ENCODE measurements at places on chromosomes 2 and 18.

GRCh38 chr2:41963661-41964525 lies 83.9 kb upstream of the PKDCC start:
- no peak overlapping the region for H3K4me3 ChIP-seq
- H3K27me3 ChIP-seq, result peaks cover 25% of the 10 kb centered on the region
- no peaks in the 10 kb centered on the region for H3K36me3 ChIP-seq
- DNase-seq, result peak; percentile 66
- H3K27ac ChIP-seq, result no peak overlapping the region
- peaks cover 6% of the 10 kb centered on the region for H3K4me1 ChIP-seq

GRCh38 chr2:78162202-78162601 lies 640.0 kb upstream of the LRRTM4 start:
- DNase-seq, result no peak
- no peaks in the 10 kb centered on the region for H3K4me1 ChIP-seq
- no peak overlapping the region for H3K27ac ChIP-seq
- no peaks in the 10 kb centered on the region for H3K36me3 ChIP-seq

GRCh38 chr2:8535821-8536685 lies 145.8 kb upstream of the ID2 start:
- H3K4me3 ChIP-seq, result no peak overlapping the region
- no peak for DNase-seq
- H3K27ac ChIP-seq, result no peak overlapping the region
- no peaks in the 10 kb centered on the region for H3K27me3 ChIP-seq
- H3K4me1 ChIP-seq, result no peaks in the 10 kb centered on the region

GRCh38 chr2:163753726-163754125 lies 17.9 kb upstream of the FIGN start:
- H3K27ac ChIP-seq, result no peak overlapping the region
- no peak overlapping the region for H3K4me3 ChIP-seq
- H3K4me1 ChIP-seq, result no peaks in the 10 kb centered on the region
- DNase-seq, result peak; percentile 67

DNA sequence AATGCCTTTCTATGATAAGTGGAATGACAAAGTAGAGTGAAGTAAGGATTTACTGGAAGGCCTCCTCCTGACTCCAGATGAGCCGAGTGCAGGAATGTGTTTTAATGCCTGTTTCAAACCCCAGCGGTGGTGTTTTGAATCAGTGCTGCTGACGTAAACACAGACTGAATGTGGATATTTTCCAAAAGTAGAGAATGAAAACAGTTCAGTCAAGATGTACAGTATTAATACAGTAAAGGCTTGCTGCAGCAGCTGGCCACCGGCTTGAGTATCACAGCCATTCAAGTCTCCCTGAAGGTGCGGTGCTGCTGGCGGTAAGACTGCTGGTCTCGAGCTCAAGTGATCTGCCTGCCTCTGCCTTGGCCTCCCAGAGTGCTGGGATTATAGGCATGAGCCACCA lies 46.7 kb downstream of the ARHGAP28 start:
- peak; percentile 97 for DNase-seq
- H3K4me3 ChIP-seq, result no peak overlapping the region
- H3K4me1 ChIP-seq, result peaks cover 3% of the 10 kb centered on the region
- no peaks in the 10 kb centered on the region for H3K36me3 ChIP-seq
- no peak overlapping the region for H3K27ac ChIP-seq
- no peaks in the 10 kb centered on the region for H3K27me3 ChIP-seq

- no peaks in the 10 kb centered on the region for H3K4me1 ChIP-seq
- H3K4me3 ChIP-seq, result no peak overlapping the region
- no peak for DNase-seq
- H3K36me3 ChIP-seq, result no peaks in the 10 kb centered on the region
- no peaks in the 10 kb centered on the region for H3K27me3 ChIP-seq
These were observed 3.4 kb downstream of the FBLN7 start for GRCh38 chr2:112141626-112142007.

GRCh38 chr2:201248288-201248844 lies 12.0 kb upstream of the CASP8 start:
- H3K4me3 ChIP-seq, result no peak overlapping the region
- H3K27ac ChIP-seq, result no peak overlapping the region
- no peak for DNase-seq
- H3K36me3 ChIP-seq, result no peaks in the 10 kb centered on the region

DNA sequence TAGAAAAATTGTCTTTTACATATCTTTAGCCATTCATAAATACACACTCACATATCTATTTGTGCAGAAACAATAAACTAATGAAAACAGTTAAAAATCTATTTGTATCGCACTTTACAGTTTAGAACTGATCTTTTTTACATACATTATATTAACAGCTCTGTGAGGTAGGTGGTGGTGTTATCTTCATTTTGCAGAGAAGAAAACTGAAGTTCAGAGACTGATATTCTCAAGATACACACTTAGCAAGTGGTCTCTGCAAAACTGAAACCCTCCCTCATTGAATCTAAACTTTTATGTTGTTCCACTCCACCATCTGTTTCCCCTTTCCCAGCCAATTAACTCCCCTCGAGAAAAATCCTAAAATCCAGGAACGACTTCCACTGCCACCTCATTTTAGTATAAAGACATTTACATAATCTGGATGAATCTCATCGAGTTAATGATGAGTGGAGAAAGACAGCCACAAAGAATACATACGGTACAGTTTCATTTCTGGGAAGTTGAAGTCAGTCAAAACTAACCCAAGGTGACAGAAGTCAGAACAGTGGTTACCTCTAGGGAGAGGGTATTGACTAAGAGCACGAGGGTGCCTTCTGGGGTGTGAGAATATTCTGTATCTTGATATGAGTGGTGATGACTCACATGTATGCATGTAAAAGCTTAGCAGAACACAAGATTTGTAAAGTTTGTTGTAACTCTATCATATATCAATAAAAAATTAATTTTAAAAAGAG lies 524.2 kb upstream of the TCF4 start:
- H3K27me3 ChIP-seq, result no peaks in the 10 kb centered on the region
- H3K36me3 ChIP-seq, result no peaks in the 10 kb centered on the region
- no peak overlapping the region for H3K4me3 ChIP-seq
- H3K27ac ChIP-seq, result no peak overlapping the region

GRCh38 chr2:111117598-111118480 lies 2.9 kb upstream of the BCL2L11 start:
- H3K27me3 ChIP-seq, result peaks cover 16% of the 10 kb centered on the region
- peaks cover 5% of the 10 kb centered on the region for H3K4me1 ChIP-seq
- H3K4me3 ChIP-seq, result peak overlapping the region; percentile 58
- H3K36me3 ChIP-seq, result no peaks in the 10 kb centered on the region
- H3K27ac ChIP-seq, result no peak overlapping the region
- peak; percentile 78 for DNase-seq

DNA sequence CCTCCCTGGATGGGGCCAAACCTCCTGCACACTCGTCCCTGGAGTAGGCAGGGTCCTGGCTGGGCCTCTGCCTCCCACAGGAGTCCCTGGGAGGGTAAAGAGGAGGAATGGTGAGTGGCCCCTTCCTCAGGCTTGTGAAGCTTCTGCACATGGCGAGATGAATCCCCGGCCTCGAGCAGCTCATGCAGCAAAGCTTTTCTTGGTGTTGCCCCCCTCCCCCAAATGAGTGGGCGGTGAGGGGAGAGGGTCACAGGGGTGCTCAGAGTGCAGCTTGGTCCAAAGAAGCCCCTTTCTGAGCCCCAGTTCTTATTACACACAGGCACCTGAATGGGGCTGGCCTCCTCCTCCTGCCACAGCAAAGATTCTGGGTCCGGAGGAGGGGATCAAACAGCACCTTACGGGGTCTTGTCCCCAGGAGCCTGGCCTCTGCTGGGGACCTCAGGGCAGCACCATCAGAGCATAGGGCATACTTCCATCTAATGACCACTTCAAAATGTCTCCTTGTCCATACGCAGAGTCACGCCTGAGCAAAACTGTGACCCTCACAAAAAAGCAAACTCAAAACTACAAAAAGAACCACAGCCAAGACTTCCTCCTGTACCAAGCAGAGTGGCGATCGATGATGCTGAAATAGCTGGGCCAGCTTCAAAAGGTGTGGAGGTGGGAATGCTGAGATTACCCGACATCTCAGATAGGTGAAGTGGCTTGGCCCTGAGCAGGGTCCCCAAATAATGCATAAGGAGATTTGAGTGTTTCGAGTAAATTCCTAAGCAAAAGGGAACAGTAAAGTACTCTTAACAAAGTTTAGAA lies 148.4 kb upstream of the TWIST2 start:
- no peak overlapping the region for H3K27ac ChIP-seq
- no peaks in the 10 kb centered on the region for H3K27me3 ChIP-seq
- H3K36me3 ChIP-seq, result no peaks in the 10 kb centered on the region
- no peaks in the 10 kb centered on the region for H3K4me1 ChIP-seq
- no peak for DNase-seq

- peaks cover 2% of the 10 kb centered on the region for H3K4me1 ChIP-seq
- H3K27ac ChIP-seq, result no peak overlapping the region
- H3K36me3 ChIP-seq, result no peaks in the 10 kb centered on the region
- H3K27me3 ChIP-seq, result no peaks in the 10 kb centered on the region
- no peak overlapping the region for H3K4me3 ChIP-seq
These were observed 86.7 kb downstream of the AGAP1 start for GRCh38 chr2:235580426-235581157.

- H3K27me3 ChIP-seq, result no peaks in the 10 kb centered on the region
- no peak overlapping the region for H3K27ac ChIP-seq
- H3K36me3 ChIP-seq, result no peaks in the 10 kb centered on the region
- peak; percentile 40 for DNase-seq
These were observed 6.5 kb downstream of the BIN1 start for GRCh38 chr2:127100251-127101047.

DNA sequence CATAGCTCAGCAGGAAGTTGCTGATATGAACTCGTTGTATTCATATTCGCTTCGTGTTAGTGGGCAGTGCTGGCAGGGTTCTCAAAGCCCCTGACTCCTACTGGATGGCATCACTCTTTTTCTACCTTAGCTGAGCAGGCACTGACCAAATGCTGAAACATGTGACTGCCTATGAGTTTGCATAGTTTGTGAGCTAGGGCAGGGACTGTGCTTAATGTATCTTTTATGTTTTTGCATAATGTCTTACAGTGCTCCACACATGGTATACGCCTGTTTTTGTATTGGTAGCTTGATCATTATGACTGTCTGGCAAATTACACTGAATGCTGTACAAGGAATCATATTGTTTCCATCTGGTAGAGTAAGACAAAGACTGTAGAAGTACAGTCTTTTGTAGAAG lies 305.3 kb downstream of the PARD3B start:
- H3K27ac ChIP-seq, result no peak overlapping the region
- H3K36me3 ChIP-seq, result no peaks in the 10 kb centered on the region
- H3K27me3 ChIP-seq, result no peaks in the 10 kb centered on the region
- no peak for DNase-seq
- no peak overlapping the region for H3K4me3 ChIP-seq
- H3K4me1 ChIP-seq, result no peaks in the 10 kb centered on the region

DNA sequence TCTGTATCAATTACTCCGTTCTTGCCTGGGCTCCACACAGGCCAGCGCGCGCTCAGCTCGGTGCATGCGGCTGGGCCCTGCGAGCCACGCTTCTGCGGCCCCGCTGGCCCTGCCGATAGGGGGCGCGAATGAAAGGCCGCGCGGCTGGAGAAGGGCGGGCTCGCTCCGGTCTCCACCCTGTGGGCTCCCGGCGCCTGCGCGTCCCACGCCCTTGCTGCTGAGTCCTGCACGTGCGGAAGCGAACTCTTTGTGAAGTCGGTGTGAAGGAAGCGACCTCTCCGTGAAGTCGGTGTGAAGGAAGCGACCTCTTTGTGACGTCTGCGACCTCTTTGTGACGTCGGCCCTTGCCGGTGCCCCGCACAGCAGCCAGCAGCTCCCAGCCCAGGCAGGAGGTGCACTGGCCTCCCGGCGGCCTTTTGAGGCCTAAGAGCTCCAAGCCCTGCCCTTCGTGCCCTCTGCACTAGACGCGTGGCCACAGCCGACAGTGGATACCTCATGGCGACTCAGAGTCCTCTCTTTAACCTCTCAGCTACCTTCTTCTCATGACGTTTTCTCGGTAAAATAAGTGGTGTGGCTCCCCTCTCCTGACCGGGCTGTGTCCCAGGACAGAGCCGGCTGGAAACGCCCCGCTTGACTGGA lies 391.9 kb upstream of the RAB6C start:
- H3K27me3 ChIP-seq, result no peaks in the 10 kb centered on the region
- DNase-seq, result no peak
- no peak overlapping the region for H3K27ac ChIP-seq
- H3K4me3 ChIP-seq, result no peak overlapping the region
- no peaks in the 10 kb centered on the region for H3K36me3 ChIP-seq
- H3K4me1 ChIP-seq, result no peaks in the 10 kb centered on the region

DNA sequence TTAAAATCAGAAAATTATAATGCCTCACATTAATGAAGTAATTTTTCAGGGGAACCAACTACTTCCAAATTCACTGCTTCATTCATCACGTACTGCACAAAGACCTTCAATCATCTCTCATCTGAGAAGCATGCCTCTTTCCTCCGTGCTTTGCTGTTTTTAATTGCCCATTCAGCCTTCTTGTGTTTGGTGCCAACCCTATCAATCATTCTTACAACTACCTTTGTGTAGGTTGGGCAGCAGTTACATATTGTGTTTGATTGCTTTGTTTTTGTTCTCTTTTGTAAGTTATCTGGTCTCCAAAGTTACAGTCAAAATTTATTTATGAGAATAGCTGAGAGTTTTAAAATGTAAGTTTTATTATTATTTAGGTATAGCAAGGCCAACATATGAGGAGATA lies 549.0 kb upstream of the SLC8A1 start:
- no peak for DNase-seq
- H3K27ac ChIP-seq, result no peak overlapping the region
- no peaks in the 10 kb centered on the region for H3K4me1 ChIP-seq
- no peak overlapping the region for H3K4me3 ChIP-seq
- no peaks in the 10 kb centered on the region for H3K36me3 ChIP-seq
- no peaks in the 10 kb centered on the region for H3K27me3 ChIP-seq

DNA sequence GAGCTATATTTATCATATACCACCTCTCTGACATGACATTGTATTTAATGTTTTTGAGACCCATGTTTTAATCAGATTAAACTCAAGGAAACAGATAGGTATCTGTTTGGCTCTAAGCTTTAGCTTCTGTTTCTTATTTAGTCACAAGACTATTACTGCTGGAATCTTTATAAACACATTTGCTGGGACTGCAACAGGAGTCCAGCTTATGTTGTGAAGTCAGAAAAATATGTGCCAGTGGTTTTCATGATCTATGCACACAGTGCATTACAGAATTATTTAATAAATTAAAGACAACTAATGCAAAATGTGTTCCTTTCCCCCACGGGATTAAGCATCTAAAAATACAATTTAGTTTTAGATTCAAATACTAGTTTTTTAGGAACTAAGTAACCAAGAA lies 338.9 kb downstream of the ZEB2 start:
- no peaks in the 10 kb centered on the region for H3K36me3 ChIP-seq
- no peak overlapping the region for H3K27ac ChIP-seq
- no peak for DNase-seq

GRCh38 chr2:23545396-23545795 lies 160.4 kb downstream of the KLHL29 start:
- H3K27ac ChIP-seq, result no peak overlapping the region
- no peak overlapping the region for H3K4me3 ChIP-seq
- no peaks in the 10 kb centered on the region for H3K36me3 ChIP-seq
- no peaks in the 10 kb centered on the region for H3K4me1 ChIP-seq

DNA sequence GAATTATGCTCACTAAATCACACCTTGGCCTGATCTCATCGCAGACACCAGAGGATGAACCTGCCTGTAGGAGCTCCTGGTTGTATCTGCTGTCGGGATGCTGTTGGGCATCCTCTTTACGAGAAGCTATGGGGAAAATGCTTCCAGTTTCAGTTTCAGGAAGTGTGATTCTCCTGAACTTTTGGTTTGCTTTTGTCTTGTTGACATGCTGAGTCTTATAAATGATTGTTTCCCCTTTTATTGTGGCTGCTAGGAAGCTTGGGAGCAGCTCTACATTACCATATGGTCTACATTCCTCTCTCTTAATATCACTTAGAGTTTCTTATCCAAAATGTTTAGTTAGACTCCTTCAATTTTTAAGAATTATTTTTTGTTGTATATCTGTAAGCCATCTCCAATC lies 227.5 kb downstream of the MTX2 start:
- H3K27me3 ChIP-seq, result peaks cover 6% of the 10 kb centered on the region
- no peak overlapping the region for H3K27ac ChIP-seq
- DNase-seq, result no peak
- H3K4me3 ChIP-seq, result no peak overlapping the region
- H3K36me3 ChIP-seq, result no peaks in the 10 kb centered on the region
- H3K4me1 ChIP-seq, result no peaks in the 10 kb centered on the region
